ENCODE measurements at places on chromosomes 7 and 10. TPM values are rescaled to one million over a fixed set of nuclear protein-coding genes. Genes with fewer than 3 reads are reported as not detected.

RAMP3 gene
- total RNA-seq = not detected

SFMBT2 gene
- 1.7 TPM for total RNA-seq

SLC18A3 gene
- total RNA-seq = not detected

PGAM2 gene
- total RNA-seq = 0.15 TPM

PRKAR2B gene
- total RNA-seq = 2.5 TPM

MYOZ1 gene
- total RNA-seq = 0.15 TPM
